Globus pallidus (tissue), 1 donor: ENCODE measurements at places on chromosomes 3 and 15.

DNA sequence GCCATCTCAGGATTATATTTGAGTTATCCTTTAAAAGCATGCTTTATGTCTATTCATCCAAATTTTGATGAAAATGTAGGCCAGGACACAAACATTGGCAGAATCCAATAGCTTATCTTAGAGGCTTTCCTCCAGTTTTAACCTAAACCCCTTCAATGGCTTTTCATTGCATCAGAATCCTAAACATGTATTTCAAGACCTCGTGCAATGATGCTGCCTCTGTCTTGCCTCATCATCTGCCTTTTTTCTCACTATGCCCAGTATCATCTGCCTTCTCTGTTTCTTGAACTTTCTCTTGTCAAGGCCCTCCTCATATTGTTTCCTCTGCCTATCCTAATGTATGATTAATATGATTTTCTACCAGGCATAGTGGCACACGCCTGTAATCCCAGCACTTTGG is 76.1 kb upstream of the MAP4 start:
- DNase-seq: no peak

GRCh38 chr3:171028779-171029232 is 2.3 kb upstream of the SLC2A2 start:
- no peak for DNase-seq

GRCh38 chr3:23953523-23953922 is 8.4 kb downstream of the NR1D2 start:
- no peak for DNase-seq

DNA sequence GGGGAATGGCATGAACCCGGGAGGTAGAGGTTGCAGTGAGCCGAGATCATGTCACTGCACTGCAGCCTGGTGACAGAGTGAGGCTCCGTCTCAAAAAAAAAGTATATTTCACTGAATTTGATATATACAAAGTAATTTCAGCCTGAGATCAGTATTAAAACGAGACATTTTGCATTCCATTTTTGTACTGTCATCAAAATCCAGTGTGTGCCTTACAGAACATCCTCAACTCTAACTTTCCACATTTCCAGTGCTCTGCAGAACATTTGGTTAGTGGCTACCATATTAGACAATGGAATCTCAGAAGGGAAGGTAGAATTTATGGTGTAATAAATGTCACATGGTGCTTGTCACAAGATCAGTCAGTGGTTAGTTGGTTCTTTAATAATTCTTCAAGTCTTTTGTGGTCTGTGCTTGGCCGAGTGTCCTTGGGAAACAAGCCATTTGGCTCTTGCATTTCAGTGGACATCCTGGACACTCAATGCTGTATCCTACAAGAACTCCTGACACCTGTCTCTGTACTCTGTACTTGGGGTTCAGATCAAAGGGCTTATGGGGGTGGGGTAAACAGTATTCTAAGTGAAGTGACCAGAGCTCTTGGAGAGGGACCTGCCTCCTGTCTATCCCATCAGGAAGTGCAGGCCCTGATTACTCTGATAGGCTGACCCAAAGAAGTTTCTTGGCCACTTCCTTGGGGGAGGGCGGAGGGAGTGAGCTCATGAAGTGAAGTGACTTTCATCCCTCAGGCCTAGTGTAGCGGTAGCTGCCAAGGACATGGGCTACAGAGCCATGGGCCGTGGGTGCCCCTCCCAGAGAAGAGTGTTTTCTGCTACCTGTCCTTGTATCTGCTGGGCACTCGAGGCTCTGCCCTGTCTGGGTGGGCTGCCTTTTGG is 3.7 kb downstream of the ACVR2B start:
- no peak for DNase-seq

GRCh38 chr3:114721209-114721608 is 425.9 kb downstream of the ZBTB20 start:
- DNase-seq: no peak

DNA sequence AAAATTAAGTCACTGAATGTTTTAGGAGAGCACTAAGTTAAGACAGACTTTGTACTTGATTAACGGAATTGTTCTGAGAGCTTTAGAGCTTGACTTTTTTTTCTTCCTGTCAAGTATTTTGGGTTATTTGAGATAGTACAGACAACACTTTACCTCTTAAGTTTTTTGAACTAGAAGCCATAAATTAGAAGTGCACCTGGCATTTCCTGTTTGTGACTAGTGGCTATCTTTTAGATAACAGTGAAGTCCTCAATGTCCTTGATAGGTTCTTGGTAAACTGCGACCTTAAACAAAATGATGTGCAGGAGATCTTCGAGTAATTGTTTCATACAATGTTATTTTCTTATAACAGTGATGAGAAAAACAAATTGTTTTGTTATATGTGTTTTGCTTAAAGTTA is 213.9 kb downstream of the TP63 start:
- DNase-seq: no peak

DNA sequence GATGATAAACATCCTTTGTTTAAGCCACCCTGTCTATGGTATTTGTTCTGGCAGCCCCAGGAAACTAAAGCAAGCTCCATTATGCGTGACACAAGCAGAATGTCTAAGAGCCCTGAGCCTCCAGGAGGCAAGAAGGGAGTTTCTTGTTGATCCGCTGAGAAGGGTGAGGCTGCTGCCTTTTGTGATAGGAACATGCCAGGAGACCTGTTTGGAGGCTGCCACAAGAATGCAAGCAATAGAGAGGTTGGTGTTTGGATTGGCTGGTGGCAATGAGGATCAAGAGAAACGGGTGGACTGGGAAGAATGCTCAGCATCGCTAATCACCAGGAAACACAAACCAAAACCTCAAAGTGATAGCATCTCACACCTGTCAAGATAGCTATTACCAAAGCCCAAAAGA is 104.8 kb downstream of the ASB7 start:
- no peak for DNase-seq

- no peak for DNase-seq
These were observed 158.3 kb upstream of the HES1 start for GRCh38 chr3:193977622-193978021.

- no peak for DNase-seq
These were observed 47.5 kb upstream of the PPP2R3A start for GRCh38 chr3:135917927-135918597.
